ENCODE measurements at places on chromosomes 1 and 21.

DNA sequence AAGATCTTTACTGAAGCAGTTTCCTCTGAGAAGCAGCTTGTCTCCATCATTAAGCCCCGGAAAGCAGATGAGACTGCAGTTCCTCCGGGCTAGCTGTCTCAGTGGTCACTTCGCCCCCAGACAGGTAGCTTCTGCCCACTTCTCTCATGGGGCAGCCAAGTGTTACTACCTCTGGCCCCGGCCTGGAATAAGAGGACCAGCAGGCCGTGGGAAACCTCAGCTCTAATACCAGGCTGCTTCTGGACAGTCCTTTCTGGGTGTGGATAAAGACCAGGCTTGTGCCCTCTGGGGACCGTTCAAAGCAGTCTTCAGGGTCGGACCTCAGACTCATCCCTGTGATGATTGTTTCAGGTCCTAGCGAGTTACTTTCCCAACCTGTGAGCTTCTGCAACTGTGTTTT is 54.8 kb downstream of the RUNX3 start:
- DNase-seq, result no peak

DNA sequence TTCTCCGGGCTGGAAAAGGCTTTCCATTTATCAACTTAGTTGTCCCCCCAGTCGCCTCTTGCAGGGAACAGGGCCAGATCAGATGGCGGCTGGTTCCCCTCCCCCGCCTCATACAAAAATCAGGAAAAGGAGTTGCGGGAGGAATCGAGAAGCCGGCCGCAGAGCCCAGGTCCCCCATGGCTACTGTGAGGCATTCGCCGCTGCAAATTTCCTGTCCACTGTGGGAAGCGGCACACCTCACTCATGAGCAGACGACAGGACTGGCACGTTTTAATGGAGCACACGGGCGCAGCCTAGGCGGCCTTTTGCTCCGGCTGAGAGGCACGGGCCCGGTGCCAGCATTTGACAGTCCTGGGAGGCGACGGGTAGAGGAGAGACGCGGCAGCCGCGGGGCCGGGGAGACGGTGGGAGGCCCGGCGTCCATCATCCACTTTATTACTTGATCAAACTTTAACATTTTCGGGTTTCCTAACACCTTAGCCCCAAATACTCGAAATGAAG is 1.1 kb downstream of the GNG4 start:
- no peak for DNase-seq

DNA sequence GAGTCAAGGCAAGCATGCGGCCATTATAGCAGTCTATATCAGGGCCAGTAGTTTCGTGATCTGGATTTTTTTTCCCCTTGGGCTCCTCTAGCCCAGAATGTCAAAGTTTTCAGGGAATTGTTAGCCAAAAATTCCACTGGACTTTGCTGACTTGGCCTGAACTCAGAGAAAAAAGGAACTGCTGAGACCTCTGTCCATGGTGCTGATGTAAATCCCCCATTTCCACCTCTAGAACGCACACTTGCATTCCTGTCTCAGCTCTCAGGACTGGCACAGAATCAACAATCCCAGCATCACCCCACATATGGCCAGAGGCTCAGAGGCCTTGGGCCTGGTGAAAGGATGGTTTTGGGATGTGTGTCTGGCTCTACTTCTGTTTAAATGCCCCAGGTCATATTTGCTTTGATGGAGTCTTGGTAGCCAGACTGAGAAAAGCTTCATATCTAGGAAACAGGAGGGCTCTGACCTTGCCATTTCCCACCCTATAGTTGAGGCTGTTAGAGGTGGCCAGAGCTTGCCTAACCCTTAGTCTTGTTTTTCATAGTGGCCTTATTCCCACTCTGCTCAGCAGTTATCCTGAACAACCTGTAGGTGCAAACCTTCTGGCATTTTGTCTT is 16.9 kb upstream of the EFCAB14 start:
- peak; percentile 27 for DNase-seq

DNA sequence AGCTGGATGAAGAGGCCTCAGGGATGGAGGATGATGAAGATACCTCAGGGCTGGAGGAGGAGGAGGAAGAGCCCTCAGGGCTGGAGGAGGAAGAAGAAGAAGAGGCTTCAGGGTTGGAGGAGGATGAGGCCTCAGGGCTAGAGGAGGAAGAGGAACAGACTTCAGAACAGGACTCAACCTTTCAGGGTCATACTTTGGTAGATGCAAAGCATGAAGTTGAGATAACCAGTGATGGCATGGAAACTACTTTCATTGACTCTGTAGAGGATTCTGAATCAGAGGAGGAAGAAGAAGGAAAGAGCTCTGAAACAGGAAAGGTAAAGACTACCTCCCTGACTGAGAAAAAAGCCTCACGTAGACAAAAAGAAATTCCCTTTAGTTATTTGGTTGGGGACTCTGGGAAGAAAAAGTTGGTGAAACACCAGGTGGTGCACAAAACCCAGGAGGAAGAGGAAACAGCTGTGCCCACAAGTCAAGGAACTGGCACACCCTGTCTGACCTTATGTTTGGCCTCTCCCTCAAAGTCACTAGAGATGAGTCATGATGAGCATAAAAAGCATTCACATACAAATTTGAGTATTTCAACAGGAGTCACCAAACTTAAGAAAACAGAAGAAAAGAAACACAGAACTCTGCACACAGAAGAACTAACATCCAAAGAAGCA is 15.4 kb downstream of the L1TD1 start:
- no peak for DNase-seq

- no peak for DNase-seq
These were observed 25.3 kb downstream of the ACTA1 start for GRCh38 chr1:229408458-229409037.

DNA sequence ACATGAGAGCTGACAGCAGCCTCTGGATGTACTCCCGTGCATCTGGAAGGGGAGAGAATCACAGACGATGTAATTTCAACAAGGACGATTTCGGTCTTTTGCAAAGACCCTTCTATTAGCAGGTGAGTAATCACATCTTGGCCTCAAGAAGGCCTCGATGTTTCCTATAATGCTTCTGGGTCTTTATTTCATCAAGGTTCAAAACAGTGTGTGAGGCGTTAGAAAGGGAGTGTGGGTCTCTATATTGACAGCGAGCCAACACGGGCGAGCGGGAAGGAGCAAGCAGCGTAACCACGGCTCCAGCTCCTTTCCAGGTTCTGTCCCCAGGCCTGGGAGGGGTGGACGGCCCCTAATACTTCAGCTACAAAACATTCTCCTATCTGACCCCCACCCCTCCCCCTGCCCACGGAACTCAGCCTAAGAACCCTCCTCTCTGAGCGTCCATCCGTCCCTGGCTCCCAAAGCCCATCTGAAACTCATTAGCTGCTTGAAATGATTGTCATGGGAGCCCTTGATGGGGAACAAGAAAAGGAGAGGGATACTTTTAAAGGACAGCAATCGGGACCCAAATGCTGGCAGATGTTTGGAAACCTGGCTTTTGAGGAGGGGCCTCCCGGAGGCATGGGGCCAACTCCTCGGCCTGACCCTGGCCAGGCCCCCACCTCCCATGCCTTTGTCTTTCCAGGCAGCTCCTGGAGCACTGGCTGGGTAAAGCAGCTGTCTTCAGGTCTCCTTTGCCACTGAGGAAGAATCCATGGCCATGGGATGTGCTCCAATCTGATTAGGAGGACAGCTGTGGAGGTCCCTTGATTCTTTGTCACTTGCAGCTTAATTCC is 250.8 kb downstream of the FOXD2 start:
- DNase-seq, result no peak

DNA sequence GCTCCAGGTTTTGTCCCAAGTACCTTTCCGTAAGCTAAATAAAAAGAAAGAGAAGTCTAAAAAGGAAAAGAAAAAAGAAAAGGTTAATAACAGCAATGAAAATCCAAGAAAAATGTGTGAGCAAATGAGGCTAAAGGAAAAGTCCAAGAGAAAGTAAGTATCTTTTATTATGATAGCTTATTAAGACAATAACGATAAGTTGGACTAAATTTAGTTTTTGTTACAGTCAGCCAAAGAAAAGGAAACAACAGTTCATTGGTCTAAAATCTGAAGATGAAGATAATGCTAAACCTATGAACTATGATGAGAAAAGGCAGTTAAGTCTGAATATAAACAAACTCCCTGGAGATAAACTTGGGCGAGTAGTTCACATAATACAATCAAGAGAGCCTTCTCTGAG is 31.5 kb downstream of the BRDT start:
- DNase-seq, result no peak

- no peak for DNase-seq
These were observed 431.0 kb downstream of the DPYD start for GRCh38 chr1:97489834-97490233.

GRCh38 chr1:163275222-163275621 is 46.5 kb upstream of the NUF2 start:
- DNase-seq, result no peak

GRCh38 chr1:171484760-171485374 is 463 bp upstream of the PRRC2C start:
- no peak for DNase-seq

DNA sequence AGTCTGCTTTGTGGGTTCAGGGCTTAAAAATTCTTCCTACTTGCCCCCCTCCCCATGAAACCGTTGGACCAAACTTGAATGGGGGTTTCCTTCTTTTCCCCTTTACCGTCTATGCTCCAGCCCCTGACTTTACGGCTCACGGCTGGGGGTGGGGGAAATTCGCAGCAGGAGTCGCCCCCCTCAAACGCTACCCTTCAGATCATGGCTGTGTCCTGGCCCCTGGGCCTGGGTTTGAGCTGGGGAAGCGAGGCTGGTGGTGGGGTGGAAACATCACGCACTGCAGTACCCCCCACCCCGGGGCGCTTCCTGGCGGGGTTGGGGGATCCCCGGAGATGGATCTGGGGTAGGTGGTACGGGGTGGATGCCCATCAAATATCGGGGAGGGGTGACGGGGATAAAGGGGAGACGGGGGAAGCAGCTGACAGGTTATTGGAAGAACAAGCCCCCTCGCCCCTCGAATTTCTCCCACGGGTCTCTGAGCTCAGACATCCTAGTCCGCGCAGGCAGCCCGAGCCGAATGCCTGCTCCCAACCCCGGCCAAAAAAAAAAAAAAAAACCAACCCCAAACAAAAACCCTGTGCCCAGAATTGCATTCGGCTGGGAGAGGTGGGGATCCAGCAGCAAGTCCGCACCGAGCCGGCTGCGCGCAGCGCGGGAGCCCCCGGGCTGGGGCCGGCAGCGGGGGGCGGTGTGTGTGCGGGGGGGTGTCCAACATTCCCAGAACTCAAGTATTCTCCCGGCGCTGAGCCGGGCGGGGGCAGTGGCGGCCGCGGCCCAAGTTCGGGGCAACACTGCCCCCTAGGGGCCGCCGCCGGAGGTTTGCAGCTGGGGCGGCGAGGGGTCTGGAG is 59.0 kb upstream of the ACOT11 start:
- DNase-seq, result peak; percentile 83

- DNase-seq, result no peak
These were observed 15.1 kb downstream of the PSRC1 start for GRCh38 chr1:109267743-109268300.

- no peak for DNase-seq
These were observed 346.4 kb downstream of the VAV3 start for GRCh38 chr1:107618539-107618938.

Measured in HTR-8/SVneo (cell line).